MV-4-11 (cell line): ENCODE measurements at places on chromosomes 2 and 18.
A peak's percentile ranks its signal among the peaks of the same experiment; 100 is the strongest.

GRCh38 chr2:17878281-17879136 is at the start of gene KCNS3:
TSS of gene KCNS3 (plus strand) at chr2:17878667. CDS start at chr2:17931009, 52,342 bp downstream.
- no peak for DNase-seq

- DNase-seq = peak; percentile 96
These were observed 37.7 kb downstream of the BCL11A start for GRCh38 chr2:60515721-60516226.

DNA sequence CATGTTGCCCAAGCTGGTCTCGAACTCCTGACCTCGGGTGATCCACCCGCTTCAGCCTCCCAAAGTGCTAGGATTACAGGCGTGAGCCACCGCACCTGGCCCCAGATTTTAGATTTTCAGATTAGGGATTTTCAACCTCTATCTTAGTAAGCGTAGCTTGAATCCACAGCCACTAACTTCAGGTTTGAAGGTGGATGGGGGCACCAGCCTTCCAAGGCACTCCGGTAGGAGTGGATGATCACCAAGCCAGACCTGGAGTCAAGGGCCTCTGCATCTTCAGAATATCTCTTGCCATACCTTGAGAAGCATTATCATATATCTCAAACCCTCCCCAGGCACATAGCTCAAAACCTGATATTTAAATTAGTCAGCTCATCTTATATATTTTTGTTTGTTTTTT is 17.9 kb downstream of the GALM start:
- no peak for DNase-seq

DNA sequence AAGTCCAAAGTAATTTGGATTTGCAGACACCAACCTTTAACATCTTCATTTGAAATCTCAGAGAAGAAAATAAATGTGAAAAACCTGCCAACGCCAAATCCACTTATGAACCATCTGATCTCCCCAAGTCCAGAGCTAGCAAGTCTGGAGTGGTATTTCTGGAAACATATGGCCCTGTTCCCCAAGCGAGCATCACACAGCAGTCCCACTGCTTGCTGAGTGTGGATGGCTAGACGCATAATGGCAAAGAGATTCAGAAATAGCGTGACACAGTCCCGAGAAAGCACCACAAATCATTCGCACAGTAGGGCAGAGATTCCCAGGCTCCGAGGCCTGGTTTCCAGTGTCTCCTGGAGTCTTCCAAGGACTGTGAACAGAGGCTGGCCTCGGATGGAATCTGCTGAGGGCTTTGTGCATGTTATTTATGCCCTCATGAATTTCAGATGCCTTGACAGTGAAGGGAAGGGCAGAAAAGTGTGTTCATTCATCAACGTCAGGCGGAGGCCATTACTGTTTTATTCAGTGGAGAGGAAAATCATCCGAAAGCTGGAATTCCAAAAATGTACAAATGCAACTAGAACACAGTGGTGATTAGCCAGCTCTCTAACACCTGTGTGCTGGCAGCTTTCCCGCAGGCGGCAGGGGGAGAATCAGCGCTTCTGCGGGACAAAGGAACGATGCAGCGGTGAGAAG is 417.0 kb downstream of the EIPR1 start:
- DNase-seq = no peak

DNA sequence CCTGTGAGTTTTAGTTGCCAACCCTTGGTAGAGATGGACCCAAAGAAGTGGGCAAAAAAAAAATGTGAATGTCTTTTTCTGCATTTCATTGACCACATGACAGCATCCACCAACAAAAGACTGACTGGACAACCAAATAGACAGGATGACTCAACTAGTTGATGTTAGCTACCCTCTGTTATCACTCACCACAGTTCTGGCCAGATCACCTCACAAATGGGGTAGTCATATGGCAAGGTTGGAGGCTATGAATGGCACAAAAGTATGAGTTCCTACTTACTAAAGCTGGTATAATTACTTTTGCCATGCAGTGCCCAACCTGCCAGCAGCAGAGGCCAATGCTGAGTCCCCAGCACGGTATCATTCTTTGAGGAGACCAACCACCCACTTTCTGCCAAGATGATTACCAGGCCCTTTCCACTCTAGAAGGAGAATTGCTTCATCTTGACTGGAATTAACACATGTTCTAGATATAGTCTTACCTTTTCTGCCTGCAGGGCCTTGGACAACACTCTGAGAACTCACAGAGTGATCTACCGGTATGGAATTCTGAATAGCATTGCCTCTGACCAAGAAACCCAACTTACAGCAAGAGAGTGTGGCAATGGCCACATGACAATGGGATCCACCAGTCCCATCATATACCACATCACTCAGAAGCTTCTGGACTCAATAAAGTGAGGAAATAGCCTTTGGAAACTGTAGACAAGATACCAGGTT is 20.1 kb upstream of the TCF7L1 start:
- DNase-seq = no peak

DNA sequence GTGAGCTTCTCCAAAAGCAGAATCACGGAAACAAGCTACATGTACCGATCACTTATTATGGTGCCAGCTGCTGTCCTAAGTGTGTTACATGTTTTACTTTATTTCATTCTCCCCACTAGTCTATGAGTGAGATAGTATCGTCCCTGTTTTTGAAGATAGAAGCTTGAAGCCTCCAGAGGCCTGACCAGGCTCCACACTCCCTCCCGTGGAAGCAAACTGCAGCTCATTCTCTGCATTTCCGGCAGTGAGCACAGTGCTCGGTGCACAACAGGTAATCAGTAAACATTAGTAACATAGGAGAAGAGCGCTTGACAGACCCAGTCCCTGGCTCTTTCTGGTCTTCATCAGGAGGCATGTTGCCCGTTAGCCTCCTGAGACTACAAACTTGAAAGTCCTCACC is 72.9 kb downstream of the ZBTB7C start:
- DNase-seq = no peak

- no peak for DNase-seq
These were observed 18.8 kb downstream of the COX7A2L start for GRCh38 chr2:42342061-42342794.

GRCh38 chr2:174553811-174554493 is 43.7 kb downstream of the WIPF1 start:
- DNase-seq = peak; percentile 60

DNA sequence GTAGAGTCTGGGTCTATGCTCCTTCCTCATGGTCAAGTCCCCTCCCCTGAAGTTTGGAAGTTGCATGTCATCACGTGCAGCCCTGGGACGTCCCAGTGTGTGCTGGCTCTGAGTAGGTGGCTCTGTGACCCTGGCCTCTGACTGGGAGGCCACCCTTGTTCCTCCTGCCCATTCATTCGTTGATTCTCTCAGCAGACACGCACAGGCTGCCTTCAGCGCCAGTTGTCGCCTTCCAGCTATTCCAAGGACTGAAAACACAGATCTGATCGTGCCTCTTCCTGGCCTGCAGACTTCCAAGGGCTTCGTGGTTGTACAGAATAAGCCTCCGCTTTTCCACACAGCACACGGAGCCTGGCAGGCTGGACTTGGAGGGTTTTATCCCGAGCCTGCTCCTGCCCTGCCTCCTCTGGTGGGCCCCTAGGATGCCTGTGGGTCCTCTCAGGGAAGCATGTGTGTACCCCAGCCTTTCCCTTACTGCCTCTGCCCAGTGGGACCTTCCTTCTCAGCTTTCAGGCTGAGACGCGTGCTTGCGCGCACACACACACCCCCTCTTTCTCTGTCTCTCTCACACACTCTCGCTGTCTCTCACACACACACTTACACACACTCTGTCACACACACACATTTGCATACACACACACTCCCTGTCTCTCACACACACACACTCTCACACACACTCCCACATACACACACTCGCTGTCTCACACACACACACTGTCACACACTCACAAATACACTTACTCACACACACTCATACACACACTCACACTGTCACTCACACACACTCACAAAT is 17.7 kb downstream of the SH3BP4 start:
- no peak for DNase-seq

GRCh38 chr2:69122271-69122670 is 109.3 kb downstream of the ANTXR1 start:
- no peak for DNase-seq

DNA sequence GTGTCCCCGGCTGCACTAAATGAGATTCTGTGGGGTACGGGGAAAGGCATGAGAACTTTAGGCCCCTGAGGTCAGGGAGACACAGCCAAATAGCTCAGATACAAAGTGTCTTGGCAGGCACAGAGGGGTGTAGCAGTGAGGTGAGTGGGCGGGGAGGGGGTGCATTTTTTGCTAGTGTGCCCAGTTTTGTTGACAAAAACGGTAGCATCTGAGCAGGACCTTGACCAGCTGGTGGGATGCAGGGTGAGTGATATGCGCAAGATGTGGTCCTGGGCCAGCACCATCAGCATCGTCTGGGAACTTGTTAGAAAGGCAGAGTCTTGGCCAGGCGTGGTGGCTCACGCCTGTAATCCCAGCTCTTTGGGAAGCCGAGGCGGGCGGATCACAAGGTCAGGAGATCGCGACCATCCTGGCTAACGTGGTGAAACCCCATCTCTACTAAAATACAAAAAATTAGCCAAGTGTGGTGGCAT is 127.3 kb upstream of the LGALSL start:
- DNase-seq = no peak

DNA sequence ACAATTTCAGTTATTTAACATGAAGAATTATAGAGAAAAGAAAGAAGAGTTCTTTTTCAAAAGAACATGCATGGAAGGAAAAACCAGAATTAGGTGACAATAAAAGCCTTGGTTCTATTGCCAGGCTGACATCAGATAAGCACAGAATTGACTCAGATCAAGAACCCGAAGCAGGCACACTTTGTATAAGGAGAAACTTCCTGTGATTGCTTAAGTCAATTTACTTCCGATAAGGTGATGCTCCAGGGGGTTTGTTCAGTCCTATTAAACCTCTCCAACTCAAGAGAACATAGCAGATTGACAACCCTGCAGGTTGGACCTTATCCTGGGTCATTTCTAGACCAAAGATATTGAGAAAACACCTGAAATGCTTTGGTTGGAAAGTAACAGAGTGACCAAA is 31.4 kb downstream of the GAREM1 start:
- DNase-seq = no peak

- DNase-seq = no peak
These were observed 17.2 kb downstream of the B4GALT6 start for GRCh38 chr18:31667185-31667584.

GRCh38 chr2:85437488-85438200 is 19.1 kb downstream of the SH2D6 start:
- peak; percentile 41 for DNase-seq

GRCh38 chr2:85853499-85854165 is 35.2 kb downstream of the ST3GAL5 start:
- DNase-seq = peak; percentile 72

DNA sequence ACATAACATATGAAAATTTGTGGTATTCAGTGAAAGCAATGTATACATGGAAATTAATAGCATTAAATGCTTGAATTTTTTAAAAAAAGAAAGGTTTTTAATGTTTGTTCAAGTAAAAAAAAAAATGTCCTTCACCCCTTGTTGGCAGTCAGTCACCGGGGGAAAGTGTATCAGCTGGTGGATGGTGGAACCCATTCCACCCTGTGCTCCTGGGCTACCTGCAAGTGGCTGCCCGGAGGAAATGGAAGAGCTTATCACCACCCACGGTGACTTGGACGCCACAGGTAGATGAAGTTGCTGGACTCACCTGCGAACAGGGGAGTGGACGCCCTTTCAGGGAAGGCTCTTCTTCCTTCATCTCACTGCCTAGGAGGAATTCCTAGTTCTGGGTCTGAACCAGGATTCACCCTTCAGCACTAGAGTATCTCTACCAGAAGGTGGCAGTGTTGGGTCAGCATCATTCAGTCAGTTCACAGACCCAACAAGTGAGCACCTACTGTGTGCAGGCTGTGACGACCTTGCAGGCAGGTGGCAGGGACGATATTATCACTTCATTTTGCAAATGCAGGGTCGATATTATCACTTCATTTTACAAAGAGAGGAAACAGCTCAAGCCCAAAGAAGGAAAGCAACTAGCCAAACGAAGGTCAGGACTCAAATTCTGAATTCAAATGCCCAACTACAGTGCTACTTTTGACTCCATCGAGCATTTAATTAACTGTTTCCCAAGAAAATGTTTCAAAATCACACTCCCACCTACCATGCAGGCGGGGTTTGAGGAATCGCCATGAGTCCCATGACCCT is 35.8 kb downstream of the CIB4 start:
- peak; percentile 40 for DNase-seq

DNA sequence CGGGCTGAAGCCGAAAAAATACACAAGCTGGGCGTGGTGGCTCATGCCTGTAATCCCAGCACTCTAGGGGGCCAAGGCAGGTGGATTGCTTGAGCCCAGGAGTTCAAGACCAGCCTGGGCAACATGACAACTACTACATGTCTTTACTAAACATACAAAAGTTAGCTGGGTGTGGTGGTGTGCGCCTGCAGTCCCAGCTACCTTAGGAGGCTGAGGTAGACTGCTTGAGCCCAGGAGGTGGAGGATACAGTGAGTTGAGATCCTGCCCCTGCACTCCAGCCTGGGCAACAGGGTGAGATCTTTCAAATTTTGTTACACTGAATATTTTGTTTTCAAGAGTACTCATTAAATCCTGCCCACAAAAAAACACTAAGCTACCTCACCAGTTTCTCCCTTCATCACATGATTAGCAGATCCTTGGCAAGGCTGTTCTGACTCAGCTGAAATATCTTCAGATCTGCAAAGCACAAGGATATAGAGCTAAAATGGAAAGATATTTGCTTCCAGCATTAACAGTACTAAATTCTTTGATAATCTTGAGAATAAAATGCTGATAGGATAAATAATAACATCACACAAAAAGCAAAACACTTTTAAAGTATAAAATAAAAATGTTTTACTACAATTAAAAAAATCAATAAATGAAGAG is 28.2 kb upstream of the MCM6 start:
- DNase-seq = no peak
